Naive B cell (primary cell): ENCODE measurements at places on chromosomes 13 and 19. TPM values are rescaled to one million over a fixed set of nuclear protein-coding genes. Genes with fewer than 3 reads are reported as not detected.

DNA sequence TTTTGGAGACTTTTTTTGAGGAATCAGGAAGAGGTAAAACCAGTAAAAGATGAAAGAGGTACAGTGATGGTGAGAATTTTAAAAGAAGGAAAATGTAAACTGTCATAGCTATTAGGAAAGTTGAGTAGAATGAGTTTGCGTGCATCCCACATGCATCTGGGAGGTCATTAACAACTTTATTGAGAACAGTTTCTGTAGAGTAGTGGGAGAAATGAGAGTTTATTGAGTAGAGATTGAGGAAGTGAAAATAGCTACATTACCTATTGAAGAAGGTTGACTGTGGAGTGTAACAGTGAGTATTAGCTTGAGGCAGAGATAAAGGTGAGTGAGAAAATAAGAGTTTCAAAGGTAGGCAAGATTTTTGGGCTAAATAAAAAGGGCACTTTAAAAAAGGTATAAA lies 38.7 kb downstream of the BRCA2 start:
- H3K36me3 ChIP-seq: peaks cover 7% of the 10 kb centered on the region
- H3K4me1 ChIP-seq: no peaks in the 10 kb centered on the region

DNA sequence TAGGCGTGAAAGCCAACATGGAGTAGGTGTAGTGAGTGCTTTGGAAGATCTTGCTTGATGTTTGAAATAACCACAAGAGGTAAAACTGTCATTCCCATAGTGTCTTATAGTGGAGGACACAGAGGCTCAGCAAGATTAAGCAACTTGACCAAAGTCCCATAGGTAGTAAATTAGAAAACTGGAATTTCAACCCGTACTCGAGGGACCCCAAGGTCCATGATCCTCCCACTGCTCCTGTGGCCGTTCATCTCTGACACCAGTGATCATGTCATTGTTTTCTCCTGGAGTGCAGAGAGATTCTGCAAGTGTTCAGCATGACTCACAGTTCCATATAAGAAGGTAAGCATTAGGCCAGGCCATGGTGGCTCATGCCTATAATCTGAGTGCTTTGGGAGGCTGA lies 126.9 kb downstream of the FGF9 start:
- no peak overlapping the region for H3K4me3 ChIP-seq
- DNase-seq: no peak
- no peak overlapping the region for H3K27ac ChIP-seq
- H3K27me3 ChIP-seq: peaks cover 2% of the 10 kb centered on the region
- H3K4me1 ChIP-seq: peaks cover 3% of the 10 kb centered on the region
- H3K36me3 ChIP-seq: no peaks in the 10 kb centered on the region

DNA sequence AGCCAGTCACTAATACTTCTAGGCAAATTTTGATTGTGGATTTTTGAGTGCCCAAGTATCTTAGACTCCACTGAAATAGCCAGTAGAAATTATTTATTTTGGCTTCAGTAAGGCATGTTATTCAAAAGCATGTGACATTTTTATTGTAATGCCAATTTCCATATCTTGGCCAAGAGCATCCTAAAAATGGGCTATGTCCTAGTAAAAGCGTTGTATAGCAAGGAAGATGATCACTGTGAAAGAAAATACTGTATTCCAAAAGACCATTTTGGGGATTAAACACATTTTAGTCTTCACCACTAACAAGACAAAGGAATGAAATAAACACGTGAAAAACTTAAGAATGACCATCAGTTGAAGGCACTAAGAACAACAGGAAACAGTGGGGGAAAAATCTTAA lies 149.1 kb downstream of the NUFIP1 start:
- no peak overlapping the region for H3K27ac ChIP-seq
- DNase-seq: no peak
- no peaks in the 10 kb centered on the region for H3K36me3 ChIP-seq
- H3K27me3 ChIP-seq: peaks cover 2% of the 10 kb centered on the region
- no peak overlapping the region for H3K4me3 ChIP-seq
- H3K4me1 ChIP-seq: no peaks in the 10 kb centered on the region

The SIGLEC10 gene
- 57.5 TPM for polyA plus RNA-seq

GRCh38 chr13:77521595-77522367 lies 13.7 kb upstream of the SCEL start:
- no peaks in the 10 kb centered on the region for H3K36me3 ChIP-seq
- H3K4me1 ChIP-seq: no peaks in the 10 kb centered on the region
- H3K27me3 ChIP-seq: peaks cover 5% of the 10 kb centered on the region
- DNase-seq: no peak

The HRC gene
- not detected for polyA plus RNA-seq

DNA sequence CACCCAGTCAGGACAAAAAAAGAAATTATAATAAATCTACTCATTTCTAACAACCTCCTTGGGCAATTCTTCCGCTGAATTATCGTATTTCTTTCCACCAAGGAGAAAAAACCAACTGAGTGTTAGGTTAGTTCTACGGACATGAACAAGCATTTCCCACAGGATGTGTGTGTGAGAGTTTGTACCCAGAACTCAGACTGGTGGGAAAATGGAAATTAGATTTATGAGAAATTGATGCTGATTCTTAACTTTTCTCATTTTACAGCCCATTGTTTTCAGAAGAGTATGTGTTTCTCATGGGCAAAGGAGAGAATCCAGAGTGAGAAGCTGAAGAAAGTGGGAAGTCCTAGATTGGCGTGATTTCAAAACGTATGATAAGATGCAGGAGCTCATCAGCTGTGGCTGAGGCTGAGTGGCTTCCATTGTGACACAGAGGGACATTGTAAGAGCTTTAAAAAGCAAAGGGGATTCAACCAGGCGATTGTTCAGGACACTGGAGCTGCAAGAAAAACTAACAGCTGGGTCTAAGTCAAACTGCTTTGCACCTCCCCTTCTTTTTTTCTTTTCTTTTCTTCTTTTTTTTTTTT lies 184.7 kb upstream of the ARGLU1 start:
- H3K27ac ChIP-seq: no peak overlapping the region
- H3K36me3 ChIP-seq: no peaks in the 10 kb centered on the region
- DNase-seq: no peak

- H3K27ac ChIP-seq: peak overlapping the region; percentile 97
Observed at GRCh38 chr19:54616821-54617560, 13.3 kb upstream of the LILRB1 start.

GRCh38 chr19:9565900-9566705 lies 18.2 kb downstream of the ZNF121 start:
- H3K27ac ChIP-seq: no peak overlapping the region
- peaks cover 52% of the 10 kb centered on the region for H3K36me3 ChIP-seq
- DNase-seq: no peak
- no peaks in the 10 kb centered on the region for H3K4me1 ChIP-seq
- no peak overlapping the region for H3K4me3 ChIP-seq

DNA sequence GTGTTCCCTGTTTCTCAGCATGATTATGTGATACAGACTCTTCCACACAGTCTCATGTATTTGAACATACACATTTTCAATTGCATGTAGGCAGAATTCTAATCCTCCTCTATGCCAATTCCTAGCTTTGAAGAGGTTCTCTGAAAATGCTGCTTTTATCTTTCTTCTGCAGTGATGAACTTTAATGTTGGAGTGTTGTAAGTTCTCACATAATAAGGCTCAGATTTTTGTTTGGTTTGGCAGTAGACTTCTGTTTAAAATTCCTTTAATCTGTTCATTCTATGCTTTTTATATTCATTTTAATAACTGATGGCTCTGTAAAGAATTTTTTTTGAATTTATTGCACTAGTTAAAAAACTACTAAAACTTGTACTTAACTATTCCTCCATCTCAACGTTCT lies 225.8 kb downstream of the GGACT start:
- H3K27ac ChIP-seq: no peak overlapping the region
- no peaks in the 10 kb centered on the region for H3K4me1 ChIP-seq
- no peak for DNase-seq
- H3K36me3 ChIP-seq: no peaks in the 10 kb centered on the region
- no peaks in the 10 kb centered on the region for H3K27me3 ChIP-seq
- no peak overlapping the region for H3K4me3 ChIP-seq

GRCh38 chr19:38494379-38494778 lies 60.9 kb downstream of the RYR1 start:
- no peak overlapping the region for H3K4me3 ChIP-seq
- peaks cover 11% of the 10 kb centered on the region for H3K36me3 ChIP-seq
- H3K4me1 ChIP-seq: peaks cover 9% of the 10 kb centered on the region
- no peak for DNase-seq

DNA sequence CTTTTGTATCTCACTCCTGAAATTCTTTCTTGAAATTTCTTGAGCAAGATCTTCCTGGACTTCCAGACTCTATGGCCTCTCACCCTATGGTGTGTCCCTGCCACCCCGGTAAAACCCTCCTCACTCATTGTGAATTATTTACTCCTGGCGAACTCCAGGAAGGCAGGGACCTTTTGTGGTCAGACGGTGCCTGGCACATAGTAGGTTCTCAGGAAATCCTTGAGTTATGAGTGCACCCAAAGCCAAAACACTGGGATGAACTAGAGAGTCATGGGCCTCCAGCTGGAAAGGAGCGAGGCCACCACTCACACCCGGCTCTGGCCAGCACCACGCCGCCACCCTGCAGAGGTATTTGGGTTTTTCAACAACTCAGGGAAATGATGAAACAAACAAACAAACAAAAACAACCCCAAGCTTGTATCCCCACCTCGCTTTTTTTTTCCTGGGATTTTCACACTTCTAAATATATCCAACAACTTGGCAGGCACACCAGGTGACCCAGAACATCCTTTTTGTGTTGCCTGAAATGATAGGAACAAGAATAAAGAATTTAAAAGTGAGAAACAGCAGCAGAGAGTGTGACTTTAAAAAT lies 11.2 kb downstream of the HPN start:
- H3K27ac ChIP-seq: no peak overlapping the region
- no peaks in the 10 kb centered on the region for H3K36me3 ChIP-seq
- H3K4me1 ChIP-seq: peaks cover 9% of the 10 kb centered on the region
- H3K4me3 ChIP-seq: no peak overlapping the region
- DNase-seq: no peak

- H3K4me3 ChIP-seq: no peak overlapping the region
- peaks cover 90% of the 10 kb centered on the region for H3K4me1 ChIP-seq
- H3K27ac ChIP-seq: no peak overlapping the region
- H3K36me3 ChIP-seq: peaks cover 7% of the 10 kb centered on the region
- no peaks in the 10 kb centered on the region for H3K27me3 ChIP-seq
Observed at GRCh38 chr19:10723591-10723990, 5.7 kb downstream of the DNM2 start.

DNA sequence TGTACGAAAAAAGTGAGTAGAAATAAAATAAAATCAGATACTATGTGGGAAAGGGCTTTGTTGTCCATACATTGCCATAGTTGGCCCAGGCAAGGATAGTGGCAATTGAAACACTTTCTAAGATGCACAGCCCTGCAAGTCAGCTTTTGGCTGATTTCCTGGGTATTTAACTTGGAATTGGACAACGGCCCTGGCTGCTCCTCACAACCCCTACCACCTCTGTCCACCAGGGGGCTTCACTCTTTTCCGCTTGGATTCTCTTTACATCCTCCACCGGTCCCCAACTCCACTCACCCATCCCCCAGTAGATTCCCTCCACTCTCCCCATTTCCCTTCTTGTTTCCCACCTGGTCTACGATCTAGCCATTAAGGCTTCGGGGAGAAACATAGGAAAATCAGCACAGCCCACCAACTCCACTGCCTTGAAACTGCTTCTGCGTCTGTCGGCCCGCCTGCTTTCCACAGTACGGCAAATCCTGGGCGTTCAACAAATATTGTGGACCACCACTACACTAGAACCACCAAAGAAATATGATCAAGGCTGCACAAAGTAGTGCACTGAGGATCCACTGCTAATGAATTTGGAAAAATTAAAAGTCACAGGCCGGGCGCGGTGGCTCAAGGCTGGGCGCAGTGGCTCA lies 48.6 kb upstream of the GTF3A start:
- no peaks in the 10 kb centered on the region for H3K36me3 ChIP-seq
- no peak overlapping the region for H3K4me3 ChIP-seq
- peaks cover 38% of the 10 kb centered on the region for H3K27me3 ChIP-seq
- H3K27ac ChIP-seq: no peak overlapping the region
- DNase-seq: peak; percentile 37
- peaks cover 9% of the 10 kb centered on the region for H3K4me1 ChIP-seq

GRCh38 chr13:36432106-36432544 lies at the start of gene CCNA1:
Gene CCNA1, plus strand, starts transcription at chr13:36432495. Its CDS starts 562 bp downstream, at chr13:36433057.
- DNase-seq: peak; percentile 22
- no peaks in the 10 kb centered on the region for H3K36me3 ChIP-seq
- peak within 1 kb of the TSS; percentile 92 for H3K4me3 ChIP-seq
- peaks cover 31% of the 10 kb centered on the region for H3K4me1 ChIP-seq
- H3K27me3 ChIP-seq: peaks cover 74% of the 10 kb centered on the region

- H3K27me3 ChIP-seq: no peaks in the 10 kb centered on the region
- no peak overlapping the region for H3K27ac ChIP-seq
- peaks cover 40% of the 10 kb centered on the region for H3K4me1 ChIP-seq
- H3K4me3 ChIP-seq: no peak overlapping the region
- H3K36me3 ChIP-seq: peaks cover 13% of the 10 kb centered on the region
Observed at GRCh38 chr13:23851106-23851505, 38.1 kb downstream of the MIPEP start.

The SLC8A2 gene
- not detected for polyA plus RNA-seq

DNA sequence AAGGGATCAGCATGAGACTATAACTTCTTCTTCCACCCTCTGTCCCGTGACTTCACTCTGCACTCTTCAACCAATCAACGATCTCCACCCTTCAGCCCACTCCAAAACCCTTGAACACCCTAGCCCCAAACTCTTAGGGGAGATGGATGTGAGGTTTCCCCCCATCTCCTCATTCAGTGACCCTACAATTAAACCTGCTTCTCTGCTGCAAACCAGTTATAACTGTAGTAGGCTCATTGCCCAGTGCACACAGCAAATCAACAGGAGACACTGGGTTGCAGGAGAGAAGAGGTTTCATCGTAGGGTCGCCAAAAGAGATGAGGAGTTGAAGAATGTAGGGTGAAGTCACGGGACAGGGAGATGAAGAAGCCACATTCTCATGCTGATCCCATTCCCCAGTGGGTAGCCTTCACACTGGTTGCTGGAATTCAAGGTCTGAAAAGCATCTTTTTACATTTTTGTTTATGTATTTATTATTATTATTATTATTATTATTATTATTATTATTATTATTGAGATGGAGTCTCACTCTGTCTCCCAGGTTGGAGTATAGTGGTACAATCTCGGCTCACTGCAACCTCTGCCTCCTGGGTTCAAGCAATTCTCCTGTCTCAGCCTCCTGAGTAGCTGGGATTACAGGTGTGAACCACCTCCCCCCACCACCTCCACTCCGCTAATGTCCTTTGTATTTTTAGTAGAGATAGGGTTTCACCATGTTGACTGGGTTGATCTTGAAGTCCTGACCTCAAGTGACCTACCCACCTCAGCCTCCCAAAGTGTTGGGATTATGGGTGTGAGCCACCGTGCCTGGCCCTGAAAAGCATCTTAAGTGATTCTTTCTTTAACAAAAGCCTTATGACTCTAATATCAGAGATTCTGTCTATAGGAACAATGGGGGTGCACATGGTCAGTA lies 5.8 kb upstream of the CYP2S1 start:
- DNase-seq: no peak
- no peaks in the 10 kb centered on the region for H3K36me3 ChIP-seq
- H3K4me1 ChIP-seq: no peaks in the 10 kb centered on the region
- peaks cover 45% of the 10 kb centered on the region for H3K27me3 ChIP-seq

DNA sequence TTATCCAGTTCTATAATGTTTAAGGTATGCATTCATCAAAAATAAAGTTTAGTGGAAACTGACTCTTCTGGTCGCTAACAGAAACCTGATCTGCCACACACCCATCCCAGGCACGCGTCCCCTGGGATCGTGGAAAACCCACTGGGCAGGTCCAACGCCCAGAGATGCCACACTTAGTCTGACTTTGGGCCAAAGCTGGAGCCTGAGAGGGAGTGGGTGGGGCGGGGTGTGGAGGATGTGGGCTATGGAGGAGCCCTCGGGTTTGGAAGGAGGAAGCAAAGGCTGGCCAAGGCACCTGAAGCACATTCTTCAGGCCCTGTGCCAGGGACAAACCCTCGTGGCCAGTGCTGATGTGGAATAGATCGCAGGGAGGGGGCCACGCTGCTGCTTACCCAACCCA lies 2.5 kb downstream of the IGFL1 start:
- no peaks in the 10 kb centered on the region for H3K36me3 ChIP-seq
- no peak for DNase-seq
- H3K4me3 ChIP-seq: no peak overlapping the region

The KCTD12 gene
- 0.12 TPM for polyA plus RNA-seq
